Thyroid gland (tissue), 4 donors: ENCODE measurements at places on chromosomes 11 and 22. TPM values are rescaled to one million over a fixed set of nuclear protein-coding genes. Genes with fewer than 3 reads are reported as not detected.

BRSK2 gene
- 0.54 TPM for total RNA-seq

DNA sequence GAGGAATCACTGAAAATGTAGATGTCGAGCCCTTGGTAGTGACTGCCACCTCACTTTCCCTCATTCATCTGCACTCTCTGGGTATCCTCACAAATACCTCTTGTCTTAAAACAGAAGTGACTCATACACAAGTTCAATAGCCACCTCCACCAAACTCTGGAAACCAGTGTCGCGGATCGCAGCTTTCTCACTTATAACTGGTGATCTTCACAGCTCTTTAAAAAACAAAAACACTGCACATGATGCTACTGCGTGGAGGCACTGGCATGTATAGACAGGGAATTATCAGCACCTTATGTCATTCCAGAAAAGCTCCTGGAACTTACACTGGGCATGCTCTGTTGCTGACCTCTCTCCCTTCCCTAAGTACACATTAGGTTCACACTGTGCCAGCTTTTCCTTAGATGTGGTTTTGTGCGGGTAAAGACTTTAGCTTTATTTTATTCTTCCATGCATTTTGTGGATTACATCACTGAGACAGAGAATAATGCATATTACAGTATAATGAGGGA, 425.5 kb upstream of the CADM1 start:
- DNase-seq: no peak

GRCh38 chr11:122877732-122878131, 4.8 kb upstream of the JHY start:
- no peak for DNase-seq

- DNase-seq: no peak
These were observed 1212.5 kb downstream of the LRRC4C start for GRCh38 chr11:40246983-40247382.

- peak; percentile 78 for DNase-seq
These were observed at the start of gene ARAP1 for GRCh38 chr11:72752088-72752914. ARAP1 (minus strand) TSS chr11:72752408; CDS start chr11:72727128, 25,280 bp downstream.

PPP6R3 gene
- 255 TPM for total RNA-seq

DNA sequence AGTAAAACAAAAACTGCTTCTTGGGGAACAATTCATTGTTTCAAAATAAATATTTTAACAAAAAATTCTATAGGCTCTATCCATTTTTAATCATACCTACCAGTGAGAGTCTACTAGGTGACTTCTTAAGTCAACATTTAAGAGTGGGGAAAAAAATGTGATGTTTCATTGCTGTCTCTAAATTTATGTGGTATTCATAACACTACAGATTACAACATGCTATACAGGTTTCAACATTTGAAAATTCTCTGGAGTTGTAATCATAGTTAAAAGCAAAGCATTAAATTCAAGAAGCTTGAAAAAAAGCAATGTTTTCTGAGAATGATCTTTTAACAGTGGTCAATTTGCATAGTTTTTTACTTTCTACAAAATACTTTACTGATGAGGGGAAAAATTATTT, 18.3 kb downstream of the SBF2 start:
- no peak for DNase-seq

AGBL2 gene
- 0.79 TPM for total RNA-seq

- no peak for DNase-seq
These were observed 12.1 kb downstream of the MTNR1B start for GRCh38 chr11:92981508-92982043.

DNA sequence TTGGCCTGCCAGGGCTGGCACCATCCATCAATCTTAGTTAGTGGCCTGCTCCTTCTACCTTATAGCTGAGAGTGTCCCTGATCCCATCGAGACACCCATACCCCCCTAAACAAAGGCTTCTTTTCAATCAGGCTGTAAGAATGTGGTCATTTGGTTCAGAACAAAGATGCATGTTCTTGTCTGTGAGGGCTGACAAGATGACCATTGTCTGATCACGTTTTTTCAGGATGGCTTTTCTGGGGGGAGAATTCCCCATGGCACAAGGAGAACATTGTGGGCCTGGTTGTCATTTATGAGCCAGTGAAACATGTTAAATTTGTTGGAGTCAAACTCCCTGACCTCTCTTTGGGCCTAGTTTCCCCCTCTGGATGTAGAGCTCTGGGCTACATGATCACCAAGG, 160.4 kb downstream of the INSC start:
- DNase-seq: no peak

DNA sequence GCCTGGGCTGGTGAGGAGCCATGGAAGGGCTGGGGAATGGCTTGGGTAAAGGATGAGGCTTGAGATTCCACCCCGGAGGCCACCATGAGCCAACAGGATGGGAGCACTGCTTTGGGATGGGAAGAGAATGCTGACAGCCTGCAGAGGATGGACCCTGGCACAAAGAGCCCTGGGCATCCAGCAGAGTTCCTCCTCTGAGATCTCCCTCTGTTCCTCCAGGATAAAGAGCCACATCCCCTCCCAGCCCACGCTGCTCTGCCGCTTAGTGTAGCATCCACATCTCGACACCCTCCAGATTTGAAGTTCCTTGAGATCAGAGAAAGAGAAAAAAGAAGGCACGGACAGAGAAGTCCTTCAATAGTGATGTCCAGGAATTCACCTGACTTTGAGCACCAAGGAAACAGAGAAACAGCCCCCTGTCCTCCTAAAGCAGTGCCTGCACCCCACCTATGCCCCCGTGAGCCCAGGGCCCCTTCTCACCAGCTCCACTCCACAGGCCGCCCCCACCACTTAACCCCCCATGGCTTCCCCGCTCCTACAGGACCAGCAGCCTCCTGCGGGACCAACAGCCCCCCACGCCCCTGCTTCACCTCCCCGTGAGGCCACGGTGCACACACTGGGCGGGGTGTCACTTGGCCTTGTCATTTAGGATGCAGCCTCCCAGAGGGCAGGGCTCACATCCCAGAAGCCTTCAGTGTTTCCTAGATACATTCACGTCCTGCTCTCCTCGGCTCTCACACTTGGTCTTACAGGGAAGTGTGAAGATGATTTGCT, 180.5 kb downstream of the SHANK2 start:
- DNase-seq: no peak

- no peak for DNase-seq
These were observed 83.5 kb upstream of the WNT7B start for GRCh38 chr22:46060292-46061123.

DNA sequence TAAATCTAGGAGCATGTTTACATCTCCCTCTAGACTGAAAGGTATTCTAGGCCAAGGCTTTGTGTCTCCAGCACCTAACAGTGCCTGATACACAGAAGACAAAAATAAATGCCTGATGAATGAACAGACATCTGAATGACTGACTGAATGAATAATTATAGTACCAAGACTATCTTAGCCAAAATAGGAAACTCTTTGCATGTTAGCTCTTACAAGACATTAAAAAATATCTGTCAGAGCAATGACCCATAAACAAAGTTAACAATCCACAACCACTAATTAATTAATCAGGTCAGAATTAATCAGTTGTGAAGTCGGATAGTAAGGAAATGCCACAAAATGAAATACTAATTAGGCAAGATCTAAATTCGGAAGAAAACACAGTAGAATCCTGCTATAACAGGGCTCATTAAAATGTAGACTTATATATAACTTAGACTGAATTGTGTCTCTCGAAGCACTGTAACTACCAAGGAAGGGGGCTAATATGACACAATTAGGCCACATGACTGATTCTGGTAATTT, 45.5 kb upstream of the POU2AF2 start:
- no peak for DNase-seq

MPEG1 gene
- total RNA-seq: 5.8 TPM

PAX6 gene
- total RNA-seq: not detected
